Hepatocyte (in vitro differentiated cells): ENCODE measurements at places on chromosomes 6 and 20. TPM values are rescaled to one million over a fixed set of nuclear protein-coding genes. Genes with fewer than 3 reads are reported as not detected.

- DNase-seq = no peak
- no peaks in the 10 kb centered on the region for H3K36me3 ChIP-seq
- H3K4me3 ChIP-seq = no peak overlapping the region
- peaks cover 15% of the 10 kb centered on the region for H3K27me3 ChIP-seq
- peaks cover 3% of the 10 kb centered on the region for H3K4me1 ChIP-seq
Observed at GRCh38 chr20:59788196-59788735, 145.2 kb downstream of the SYCP2 start.

GRCh38 chr6:38632490-38632889 is 7.2 kb downstream of the BTBD9 start:
- no peak overlapping the region for H3K4me3 ChIP-seq
- H3K36me3 ChIP-seq = no peaks in the 10 kb centered on the region
- H3K27me3 ChIP-seq = no peaks in the 10 kb centered on the region

- peaks cover 54% of the 10 kb centered on the region for H3K4me1 ChIP-seq
- no peaks in the 10 kb centered on the region for H3K36me3 ChIP-seq
- H3K27me3 ChIP-seq = no peaks in the 10 kb centered on the region
- no peak for DNase-seq
Observed at GRCh38 chr6:15269011-15269410, 23.1 kb downstream of the JARID2 start.

DNA sequence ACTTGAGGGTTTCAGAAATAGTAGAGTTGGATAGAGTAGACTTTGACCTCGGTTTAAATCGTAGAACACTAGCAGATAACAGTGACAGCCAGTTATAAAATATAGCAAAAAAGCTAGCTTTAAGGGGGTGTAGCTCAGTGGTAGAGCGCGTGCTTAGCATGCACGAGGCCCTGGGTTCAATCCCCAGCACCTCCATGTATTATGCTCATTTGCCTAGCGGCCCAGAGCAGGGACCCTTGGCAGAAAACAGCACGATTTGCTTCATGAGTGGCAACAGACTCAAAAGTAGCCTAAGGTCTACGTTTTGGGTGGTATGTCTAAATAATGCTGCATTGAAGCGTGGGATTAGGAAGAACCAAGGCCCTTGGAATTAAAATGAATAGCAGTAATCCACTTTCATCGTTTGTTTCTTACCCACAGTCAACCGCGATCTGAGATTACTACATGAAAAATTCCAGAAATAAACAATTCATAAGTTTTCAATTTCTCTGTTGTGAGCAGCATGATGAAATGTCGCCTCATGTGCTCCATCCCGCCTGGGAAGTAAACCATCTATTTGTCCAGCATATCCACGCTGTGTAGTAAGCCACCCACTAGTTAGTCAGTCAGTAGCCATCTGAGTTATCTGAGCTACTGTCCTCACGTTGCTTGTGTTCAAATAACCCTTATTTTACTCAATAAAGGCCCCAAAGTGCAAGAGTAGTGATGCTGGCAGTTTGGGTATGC is 184.9 kb downstream of the GPX5 start:
- H3K27me3 ChIP-seq = no peaks in the 10 kb centered on the region
- H3K4me3 ChIP-seq = no peak overlapping the region
- H3K36me3 ChIP-seq = no peaks in the 10 kb centered on the region
- peak overlapping the region; percentile 18 for H3K27ac ChIP-seq
- peak; percentile 48 for DNase-seq
- peaks cover 6% of the 10 kb centered on the region for H3K4me1 ChIP-seq

- peaks cover 10% of the 10 kb centered on the region for H3K4me1 ChIP-seq
- H3K4me3 ChIP-seq = no peak overlapping the region
- no peaks in the 10 kb centered on the region for H3K36me3 ChIP-seq
Observed at GRCh38 chr6:150723857-150724256, 124.2 kb downstream of the PLEKHG1 start.

- no peaks in the 10 kb centered on the region for H3K27me3 ChIP-seq
- H3K4me1 ChIP-seq = no peaks in the 10 kb centered on the region
- H3K36me3 ChIP-seq = no peaks in the 10 kb centered on the region
- H3K27ac ChIP-seq = no peak overlapping the region
- DNase-seq = no peak
Observed at GRCh38 chr6:2127484-2127911, 117.9 kb downstream of the GMDS start.

DEFB124 gene
- not detected in 2 replicates for total RNA-seq

EYA2 gene
- total RNA-seq = 1.4 and 1.8 TPM in 2 replicates
